ENCODE measurements at places on chromosomes 12 and 14.

DNA sequence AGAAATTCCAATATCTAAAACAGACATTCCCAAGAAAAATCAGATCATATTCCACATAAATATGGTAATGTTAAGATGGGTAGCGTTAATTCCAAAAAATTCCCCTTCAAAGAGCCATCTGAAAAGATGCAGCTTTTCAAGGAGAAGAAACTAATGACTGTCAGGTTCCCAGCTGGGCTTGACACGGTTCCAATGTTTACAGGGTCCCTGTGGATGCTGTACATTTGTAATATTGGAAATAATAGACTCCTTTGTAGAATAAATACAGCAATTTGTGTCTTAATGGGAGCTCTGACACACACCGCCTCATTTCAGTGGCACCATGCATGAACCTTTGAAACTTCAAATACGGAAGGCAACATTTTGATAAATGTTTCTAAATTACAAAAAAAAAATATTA, 140.6 kb downstream of the ITPR2 start:
- DNase-seq = no peak

DNA sequence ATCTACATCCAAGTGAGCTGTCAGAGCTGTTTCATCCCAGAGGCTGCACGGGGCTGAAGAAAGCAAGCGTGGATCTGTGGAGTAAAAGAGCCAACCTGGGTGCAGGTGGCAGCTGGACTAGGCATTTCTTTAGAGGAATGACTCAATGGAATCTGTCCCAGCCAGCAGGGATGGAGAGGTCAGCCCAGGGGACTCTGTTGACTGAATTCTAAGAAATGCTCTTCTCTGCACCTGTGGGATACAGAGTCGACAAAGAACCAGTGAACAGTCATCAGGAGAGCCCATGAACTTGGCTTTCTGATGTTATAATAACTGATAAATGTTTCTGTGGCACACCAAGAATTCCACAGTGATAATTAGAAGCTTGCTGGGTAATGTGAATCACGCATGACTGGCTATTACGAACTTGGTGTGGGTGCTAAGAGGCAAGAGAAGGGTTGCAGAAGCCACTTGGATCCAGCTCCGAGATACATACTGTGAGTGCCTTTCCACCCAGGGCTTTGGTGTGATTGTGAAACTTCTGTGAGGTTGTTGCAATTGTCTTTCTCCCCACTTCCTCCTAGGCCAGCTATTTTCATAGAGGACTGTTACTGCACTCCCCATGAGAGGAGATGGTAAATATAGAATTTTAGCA, 16.2 kb downstream of the PYGL start:
- peak; percentile 80 for DNase-seq

DNA sequence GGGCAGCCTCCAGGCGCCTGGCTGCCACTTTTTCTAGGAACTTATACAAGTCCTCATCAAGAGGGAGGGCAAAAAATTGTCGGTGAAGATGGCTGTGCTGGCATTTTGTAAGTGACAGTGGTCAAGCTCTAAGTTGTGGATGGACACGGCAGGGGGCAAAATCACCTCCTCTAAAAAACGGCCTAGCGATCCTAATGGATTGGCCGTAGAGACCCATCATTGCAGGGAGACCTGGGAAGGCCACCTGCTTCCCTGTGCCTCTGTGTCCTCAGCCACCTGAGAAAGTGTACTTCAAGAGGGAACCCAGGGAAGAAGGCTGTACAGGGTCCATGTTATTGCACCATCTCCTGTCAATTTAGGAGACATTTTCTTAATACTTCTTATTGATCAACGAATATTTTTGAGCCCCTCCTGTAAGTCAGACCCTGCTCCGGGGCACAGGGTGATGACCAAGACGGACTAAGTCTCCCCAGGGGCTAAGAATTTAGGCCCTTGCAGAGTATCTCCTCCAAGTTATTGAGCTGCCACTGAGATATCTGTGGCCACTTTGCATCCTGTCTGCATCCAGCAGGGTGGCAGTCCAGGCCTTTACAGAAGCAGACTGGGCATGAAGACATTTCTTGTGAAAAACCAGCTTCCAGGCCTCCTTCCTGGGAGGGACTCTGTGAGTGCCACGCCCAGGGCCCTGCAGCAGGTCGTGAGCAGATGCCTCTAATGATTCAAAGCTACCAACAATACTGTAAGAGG, 40.5 kb downstream of the PSMA6 start:
- peak; percentile 70 for DNase-seq

GRCh38 chr12:26823390-26823789, 9.6 kb downstream of the ITPR2 start:
- peak; percentile 46 for DNase-seq

DNA sequence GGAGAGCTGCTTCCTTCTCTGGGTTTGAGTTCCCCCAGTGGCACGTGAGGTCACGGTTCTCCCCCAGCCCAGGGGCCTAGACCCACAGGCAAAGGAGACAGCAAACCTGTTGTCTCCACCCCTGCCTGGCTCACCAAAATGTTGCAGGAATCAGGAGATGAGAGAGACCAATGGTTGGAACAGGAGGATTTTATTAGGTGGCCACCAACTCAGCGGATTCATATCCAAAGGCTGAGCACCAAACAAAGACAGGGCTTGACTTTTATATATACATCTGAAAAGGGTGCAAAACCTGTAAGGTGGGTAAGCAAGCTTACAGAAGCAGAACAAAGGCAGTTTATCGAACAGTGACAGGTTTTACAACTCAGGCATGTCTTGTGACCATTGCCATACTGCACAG, 9.2 kb upstream of the ADAM21 start:
- no peak for DNase-seq

GRCh38 chr12:904010-904414, 45.5 kb downstream of the RAD52 start:
- DNase-seq = no peak
